ENCODE measurements at places on chromosomes 5 and 9.

DNA sequence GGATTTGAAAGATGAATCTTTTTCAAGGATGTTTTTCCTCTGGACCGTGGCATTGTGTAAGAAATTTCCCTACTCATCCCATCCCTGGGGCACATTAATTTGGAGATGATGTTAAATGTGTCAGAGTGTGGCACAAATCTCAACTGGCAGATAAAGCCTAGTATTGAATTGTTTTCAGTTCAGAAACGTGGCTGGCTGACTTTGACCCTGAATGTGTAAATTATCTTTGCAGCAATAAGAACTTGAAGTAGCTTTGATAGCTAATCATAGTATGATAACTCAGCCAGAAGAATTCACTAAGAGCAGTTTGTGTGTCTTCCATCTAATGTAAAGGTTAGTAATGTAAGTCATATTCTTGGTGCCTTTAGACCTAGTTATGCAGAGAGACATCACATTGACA is 238.4 kb upstream of the DMRT1 start:
- no peak for DNase-seq

GRCh38 chr5:66406761-66407336 is 189.3 kb upstream of the MAST4 start:
- peak; percentile 3 for DNase-seq

GRCh38 chr5:64344501-64344900 is 161.3 kb upstream of the RGS7BP start:
- no peak for DNase-seq

GRCh38 chr9:100690438-100690837 is 112.6 kb downstream of the CAVIN4 start:
- DNase-seq, result no peak

DNA sequence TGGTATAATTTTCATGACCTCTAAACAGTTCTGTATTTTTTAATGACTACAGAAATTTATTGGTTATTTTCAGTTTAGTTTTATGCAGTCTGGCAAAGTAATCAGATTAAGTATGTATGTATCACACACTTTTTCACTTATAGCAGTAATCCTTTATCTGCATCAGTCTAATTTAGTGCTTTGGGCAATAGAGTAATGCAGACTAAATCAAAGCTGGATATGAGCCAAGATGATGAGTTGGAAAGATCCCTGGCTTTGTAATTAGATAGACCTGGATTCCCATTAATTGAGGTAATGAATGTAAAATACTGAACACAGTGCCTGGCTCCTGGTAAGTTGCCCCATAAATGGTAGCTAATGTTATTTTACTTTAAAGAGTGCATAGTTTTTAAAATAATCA is 215.4 kb upstream of the TLX3 start:
- no peak for DNase-seq

DNA sequence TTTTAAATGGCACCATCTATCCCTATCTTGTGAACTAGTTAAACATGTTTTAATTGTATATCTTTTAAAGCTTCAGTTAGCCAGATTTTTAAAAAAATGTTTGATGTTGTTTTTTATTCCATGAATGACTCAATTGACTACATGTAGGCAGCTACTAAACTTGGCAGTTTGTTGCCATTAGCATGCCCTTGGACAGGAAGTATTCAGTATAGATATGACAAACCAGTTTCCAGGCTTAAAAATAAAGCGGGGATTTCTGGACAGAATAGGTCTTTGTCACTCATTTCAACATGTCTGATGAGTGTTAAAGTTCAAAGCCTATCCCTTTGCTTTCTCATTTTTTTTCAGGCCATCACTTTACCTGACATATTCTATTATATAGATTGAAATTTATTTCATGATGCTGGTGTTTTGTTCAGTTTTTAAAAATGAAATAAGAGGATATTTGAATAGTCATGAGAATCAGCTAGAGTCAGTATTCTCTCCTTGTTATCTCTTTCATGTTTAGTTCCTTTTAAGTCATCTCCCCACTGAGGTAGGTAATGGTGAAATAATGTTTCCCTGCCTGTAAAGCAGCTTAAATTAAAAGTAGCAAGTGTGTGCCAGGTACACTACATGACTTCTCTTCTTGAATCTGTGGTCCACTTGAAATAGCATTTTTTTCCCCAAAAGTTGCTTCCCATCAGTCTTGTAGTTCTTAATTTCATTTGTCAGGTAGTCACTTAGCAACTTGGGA is 11.9 kb downstream of the TNFAIP8 start:
- DNase-seq, result peak; percentile 81

DNA sequence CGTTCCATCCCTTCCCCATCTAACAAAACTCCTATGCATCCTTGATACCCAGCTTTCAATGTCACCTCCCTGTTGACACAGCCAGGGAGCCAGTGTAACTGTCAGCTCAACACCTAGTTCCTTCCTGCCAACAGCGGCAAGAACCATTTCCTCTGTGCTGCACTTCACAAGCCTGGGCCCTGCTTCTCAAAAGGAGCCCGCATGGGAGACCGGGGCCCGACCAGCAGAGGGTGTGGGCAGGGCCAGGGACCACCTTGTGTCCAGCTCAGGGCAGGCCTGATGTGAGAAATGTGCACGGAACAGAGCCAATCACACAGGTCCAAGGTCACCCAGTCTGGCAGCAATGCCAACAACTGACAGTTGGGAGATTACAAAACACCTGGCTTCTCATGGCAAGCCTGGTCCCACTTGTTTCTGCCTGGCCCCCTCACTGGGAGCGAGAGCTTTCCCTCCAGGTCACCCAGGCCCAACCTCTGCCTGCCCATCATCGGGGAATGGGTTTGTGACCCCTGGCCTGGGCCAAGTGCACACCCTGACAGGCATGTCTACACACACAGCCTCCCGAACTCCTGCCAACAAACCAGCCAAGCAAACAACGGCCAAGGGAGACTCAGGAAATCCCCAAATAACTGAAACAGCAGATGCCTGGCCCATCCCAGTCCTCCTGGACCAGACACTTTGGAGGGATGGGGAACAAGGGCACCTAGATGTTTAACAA is 3.1 kb downstream of the RNF44 start:
- DNase-seq, result no peak

- no peak for DNase-seq
These were observed 13.0 kb upstream of the HSPA9 start for GRCh38 chr5:138588013-138588788.

- no peak for DNase-seq
These were observed 70.3 kb downstream of the STK32A start for GRCh38 chr5:147305147-147305546.

GRCh38 chr5:54384356-54384933 is 71.1 kb upstream of the HSPB3 start:
- no peak for DNase-seq

Data from suppressor macrophage treated with lipopolysaccharide for 1 hour (primary cell).